ENCODE measurements at places on chromosomes 13 and 19. TPM values are rescaled to one million over a fixed set of nuclear protein-coding genes. Genes with fewer than 3 reads are reported as not detected.
A peak's percentile ranks its signal among the peaks of the same experiment; 100 is the strongest.

Gene IGFL4
- total RNA-seq, result 0.20 TPM

Gene CNN1
- total RNA-seq, result 2.3 TPM

Gene KCNRG
- total RNA-seq, result 0.83 TPM

DNA sequence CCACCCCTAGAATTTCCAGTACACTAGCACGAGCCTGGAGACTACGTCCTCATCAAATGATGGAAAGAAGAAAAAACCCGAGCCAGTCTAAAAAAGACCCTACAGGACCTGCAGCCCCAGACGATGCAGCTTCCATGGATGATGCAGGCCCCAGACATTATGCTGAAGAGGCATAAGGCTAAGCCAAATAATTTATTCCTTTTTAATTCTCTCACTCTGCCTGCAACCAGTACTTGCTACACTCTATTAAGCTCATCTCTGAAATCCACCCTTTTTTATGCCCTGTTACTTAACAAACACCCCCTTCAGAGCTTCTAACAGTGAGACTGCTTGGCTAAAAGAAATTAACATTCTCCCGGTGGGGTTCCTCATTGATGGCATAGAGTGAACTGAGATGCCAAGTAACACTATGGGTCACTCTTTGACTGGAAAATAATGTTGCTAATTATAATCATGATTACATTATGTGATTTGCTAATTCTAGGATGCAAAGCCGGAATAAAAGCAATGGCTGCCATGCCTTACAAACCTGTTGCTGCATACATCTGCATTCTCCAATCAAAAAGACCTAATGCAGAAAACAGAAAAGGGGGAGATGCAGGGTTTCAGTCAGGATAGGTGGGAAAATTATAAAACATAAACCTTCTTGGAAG lies 1462.4 kb downstream of the UQCRFS1 start:
- DNase-seq, result no peak

GRCh38 chr13:114318624-114319023 lies 4.3 kb downstream of the CHAMP1 start:
- no peak for DNase-seq

DNA sequence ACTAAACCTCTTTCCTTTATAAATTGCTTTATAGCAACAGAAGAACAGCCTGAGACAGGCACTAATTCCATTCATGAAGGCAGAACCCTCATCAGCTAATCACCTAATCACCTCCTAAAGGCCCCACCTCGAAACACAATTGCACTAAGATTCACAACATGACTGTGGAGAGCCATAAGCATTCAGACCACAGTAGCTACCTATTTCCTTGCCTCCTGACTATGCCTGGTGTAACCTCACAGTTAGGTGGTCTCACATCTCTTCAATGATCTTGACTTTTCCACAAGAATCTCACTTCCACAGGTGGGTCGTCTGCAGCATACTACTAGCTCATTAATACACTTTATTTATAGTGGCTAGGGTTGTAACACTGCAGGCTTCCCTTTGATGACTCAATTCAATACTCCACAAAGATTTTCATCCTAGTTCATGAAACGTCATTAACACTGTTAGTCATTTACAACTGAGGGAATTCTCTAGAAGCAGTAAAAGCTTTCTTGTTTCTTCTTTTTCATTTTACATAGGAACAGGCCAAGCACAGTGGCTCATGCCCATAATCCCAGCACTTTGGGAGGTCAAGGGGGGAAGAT lies 27.1 kb downstream of the STK24 start:
- DNase-seq, result no peak

DNA sequence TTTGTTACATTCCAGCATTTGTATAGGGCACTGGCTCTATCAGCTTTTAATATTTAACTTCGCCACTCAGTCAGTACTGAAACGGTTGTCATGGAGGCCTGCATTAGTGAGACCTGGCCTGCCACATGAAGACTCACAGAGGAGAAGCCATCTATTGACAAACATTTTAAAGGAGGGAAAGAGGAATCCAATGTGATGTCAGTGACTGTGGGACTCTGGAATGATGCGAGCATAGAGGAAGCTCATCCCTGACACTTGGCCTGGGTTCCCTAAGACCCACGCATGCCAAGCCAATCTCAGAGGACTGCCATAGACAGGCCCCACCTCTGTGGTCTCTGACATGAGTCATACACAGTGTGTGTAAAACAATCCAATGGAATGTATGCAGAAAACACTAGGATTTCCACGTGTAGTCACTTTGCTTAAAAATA lies 7.9 kb upstream of the DPY19L3 start:
- DNase-seq, result no peak

- DNase-seq, result no peak
Measured at GRCh38 chr13:49488563-49488962, 7.2 kb upstream of the PHF11 start.

DNA sequence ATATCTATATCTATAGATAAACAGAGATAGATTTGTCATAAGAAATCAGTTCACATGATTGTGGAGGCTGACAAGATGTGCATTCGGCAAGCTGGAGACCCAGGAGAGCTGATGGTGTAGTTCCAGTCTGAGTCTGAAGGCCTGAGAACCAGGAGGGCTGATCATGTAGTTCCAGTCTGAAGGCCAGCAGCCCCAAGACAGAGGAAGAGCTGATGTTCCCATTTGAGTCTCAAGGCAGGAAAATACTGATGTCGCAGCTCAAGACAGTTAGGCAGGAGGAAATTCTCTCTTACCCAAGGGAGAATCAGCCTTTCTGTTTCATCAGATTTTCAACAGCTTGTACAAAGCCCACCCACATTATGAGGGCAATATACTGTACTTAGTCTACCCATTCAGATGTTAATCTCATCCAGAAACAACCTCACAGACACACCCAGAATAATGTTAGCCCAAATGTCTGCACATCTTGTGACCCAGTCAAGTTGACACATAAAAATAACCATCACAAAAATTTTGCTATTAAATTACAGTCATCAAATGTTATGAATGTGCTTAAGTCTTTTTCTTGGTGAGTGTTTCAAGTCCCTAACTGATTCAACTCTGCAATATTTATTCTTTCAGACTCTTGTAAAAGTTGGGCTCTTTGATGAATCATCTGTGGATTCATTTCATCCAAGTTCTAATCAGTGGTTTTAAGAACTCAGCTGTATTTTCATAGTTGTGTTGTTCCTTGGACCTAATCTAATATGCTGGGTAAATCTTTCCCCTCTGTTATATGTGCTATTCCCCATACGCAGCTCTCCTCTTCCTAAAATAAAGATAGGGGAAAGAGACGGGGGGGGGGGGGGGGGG lies 22.7 kb upstream of the LRCH1 start:
- no peak for DNase-seq

DNA sequence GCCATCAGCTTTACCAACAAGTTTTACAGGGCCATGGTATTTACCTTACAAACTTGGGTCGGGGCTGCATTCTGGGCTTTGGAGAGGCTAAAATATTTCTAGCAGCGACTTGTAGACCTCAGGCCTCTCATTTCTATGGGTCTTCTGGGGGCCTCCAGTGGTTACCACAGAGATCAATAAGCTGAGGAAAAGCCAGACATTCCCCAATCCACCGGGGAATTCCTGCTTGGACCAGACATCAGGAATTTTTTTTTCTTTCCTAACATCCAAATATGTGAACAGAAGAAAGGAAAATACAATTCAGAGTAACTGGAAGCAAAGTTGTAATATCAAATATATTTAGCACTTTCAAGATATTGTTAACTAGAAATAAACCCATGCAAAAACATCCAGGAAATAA lies 1.5 kb downstream of the DZIP1 start:
- peak; percentile 24 for DNase-seq

GRCh38 chr13:107276936-107277335 lies 709.0 kb upstream of the ARGLU1 start:
- no peak for DNase-seq

DNA sequence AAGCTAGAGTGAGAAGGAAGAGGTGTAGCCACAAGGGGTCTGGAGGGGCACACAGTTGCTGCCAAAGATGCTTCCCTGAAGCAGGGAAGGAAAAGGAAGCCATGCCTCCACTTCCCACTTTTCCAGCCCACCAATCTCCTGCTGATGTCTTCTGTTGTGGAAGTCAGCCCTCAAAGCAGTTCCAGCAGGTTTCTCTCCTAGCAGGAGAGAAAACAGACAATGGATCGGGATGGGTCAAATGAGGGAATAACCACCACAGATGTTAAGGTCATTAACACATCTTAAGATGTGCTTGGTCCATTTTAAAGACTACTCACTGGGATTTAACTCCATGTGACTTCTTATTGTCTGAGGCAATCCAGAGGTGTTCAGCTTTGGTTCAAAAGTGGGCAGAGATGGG lies 284.1 kb upstream of the SOX21 start:
- no peak for DNase-seq

DNA sequence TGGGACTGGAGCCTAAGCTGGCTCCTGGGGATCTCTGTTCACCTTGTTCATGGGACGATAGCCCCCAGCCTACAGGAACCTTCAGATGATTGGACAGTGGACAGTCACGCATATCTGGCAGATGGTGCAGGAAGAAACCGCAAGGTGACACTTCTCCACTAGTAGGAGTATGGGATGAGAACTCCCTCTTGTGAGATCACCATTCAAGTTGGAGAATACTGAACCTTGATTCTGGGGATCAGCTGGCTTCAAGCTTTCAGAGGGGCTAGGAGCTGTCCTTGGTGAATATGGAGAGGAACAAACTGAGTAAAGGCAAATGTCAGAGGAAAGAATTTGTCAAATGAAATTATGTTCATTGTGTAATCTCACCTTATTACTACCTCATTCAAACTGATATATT lies 204.5 kb downstream of the PDS5B start:
- no peak for DNase-seq

Measured in glutamatergic neuron (in vitro differentiated cells).